Lung microvascular endothelial cell (primary cell): ENCODE measurements at places on chromosomes 2 and 18. TPM values are rescaled to one million over a fixed set of nuclear protein-coding genes. Genes with fewer than 3 reads are reported as not detected.

SULT1C4 gene
- 94.6 and 123 TPM in 2 replicates for total RNA-seq

OTOS gene
- not detected in 2 replicates for total RNA-seq

STAT4 gene
- total RNA-seq = 0.22 and 0.40 TPM in 2 replicates

UPP2 gene
- not detected in 2 replicates for total RNA-seq

STPG4 gene
- 0.20 TPM in 1 of 2 replicates, not detected in the other for total RNA-seq

NCKAP5 gene
- under 0.01 TPM in 2 replicates for total RNA-seq

NT5DC4 gene
- total RNA-seq = not detected in 2 replicates

RESP18 gene
- total RNA-seq = not detected in 2 replicates

C1QL2 gene
- not detected in 2 replicates for total RNA-seq

AKAIN1 gene
- not detected in 2 replicates for total RNA-seq

RANBP2 gene
- 44.9 and 55.6 TPM in 2 replicates for total RNA-seq

COL4A4 gene
- under 0.01 TPM in 1 of 2 replicates, not detected in the other for total RNA-seq

VWC2L gene
- not detected in 2 replicates for total RNA-seq

GNLY gene
- total RNA-seq = not detected in 2 replicates

OST4 gene
- 477 and 564 TPM in 2 replicates for total RNA-seq

LIMS4 gene
- 28.5 and 47.8 TPM in 2 replicates for total RNA-seq

HOXD12 gene
- not detected in 2 replicates for total RNA-seq

PCARE gene
- total RNA-seq = not detected in 2 replicates

SH3RF3 gene
- total RNA-seq = 4.8 and 7.3 TPM in 2 replicates

SLC5A6 gene
- 12.0 and 26.0 TPM in 2 replicates for total RNA-seq

CPO gene
- not detected in 2 replicates for total RNA-seq

SLC9A4 gene
- not detected in 2 replicates for total RNA-seq

ESPNL gene
- not detected in 2 replicates for total RNA-seq

CYP27C1 gene
- total RNA-seq = not detected in 2 replicates

CNGA3 gene
- not detected in 2 replicates for total RNA-seq

RNF125 gene
- total RNA-seq = 1.7 and 2.8 TPM in 2 replicates

CFAP65 gene
- not detected in 2 replicates for total RNA-seq

ADRA2B gene
- 0.22 TPM in 1 of 2 replicates, not detected in the other for total RNA-seq

ARHGEF4 gene
- under 0.01 and 2.2 TPM in 2 replicates for total RNA-seq

DUSP19 gene
- 1.5 and 3.6 TPM in 2 replicates for total RNA-seq

DYNC1I2 gene
- 110 and 115 TPM in 2 replicates for total RNA-seq

CREG2 gene
- total RNA-seq = 0.44 TPM in 1 of 2 replicates, not detected in the other
